CD4-positive, alpha-beta T cell treated with Interleukin-1 beta for 1 hour (primary cell): ENCODE measurements at places on chromosomes 6 and 20.

- no peak for DNase-seq
Observed at GRCh38 chr6:100289285-100289684, 175.4 kb downstream of the SIM1 start.

DNA sequence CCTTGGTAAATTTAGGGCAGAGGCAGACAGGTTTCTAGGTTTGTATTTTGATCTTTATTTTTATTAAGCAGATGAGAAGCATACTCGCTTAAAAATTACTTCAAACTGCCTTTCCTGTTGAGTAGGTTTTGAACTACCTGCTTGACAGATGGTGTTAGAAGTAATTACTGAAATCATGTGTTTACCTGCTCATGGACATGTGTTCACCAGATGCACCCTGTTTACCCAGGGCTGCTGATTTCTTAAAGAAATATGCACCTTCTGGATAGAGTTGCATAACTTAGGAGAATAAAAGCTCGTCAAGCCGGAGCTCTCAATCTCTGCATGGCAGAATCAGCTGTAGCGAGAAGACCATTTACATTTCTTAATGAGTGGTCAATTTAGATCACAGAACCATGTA is 165.1 kb downstream of the CDKAL1 start:
- no peak for DNase-seq

- DNase-seq: no peak
Observed at GRCh38 chr20:62719250-62719935, 10.8 kb downstream of the NTSR1 start.

DNA sequence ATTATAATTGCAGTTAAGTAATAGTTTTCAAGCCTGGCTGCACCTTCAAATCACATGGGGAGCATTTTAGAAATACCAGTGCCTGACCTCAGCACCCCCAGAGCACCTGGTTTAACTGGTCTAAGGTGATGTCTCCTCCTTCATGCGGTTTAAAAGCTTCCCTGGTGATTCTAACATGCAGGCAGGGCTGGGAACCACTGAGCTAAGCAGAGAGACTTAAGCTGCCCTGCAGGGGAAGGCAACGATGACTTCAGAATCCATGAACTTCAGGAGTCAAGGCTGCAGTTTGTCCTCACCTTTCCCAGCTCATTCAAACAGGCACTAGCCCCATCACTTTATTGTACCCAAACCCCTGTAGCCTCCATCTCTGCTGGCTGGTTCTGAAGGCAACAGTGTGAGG is 6.1 kb upstream of the DTNBP1 start:
- DNase-seq: no peak

GRCh38 chr20:60224914-60225313 is 266.7 kb downstream of the CDH26 start:
- no peak for DNase-seq
